ENCODE measurements at places on chromosomes 11 and 22. TPM values are rescaled to one million over a fixed set of nuclear protein-coding genes. Genes with fewer than 3 reads are reported as not detected.
A peak's percentile ranks its signal among the peaks of the same experiment; 100 is the strongest.

DNA sequence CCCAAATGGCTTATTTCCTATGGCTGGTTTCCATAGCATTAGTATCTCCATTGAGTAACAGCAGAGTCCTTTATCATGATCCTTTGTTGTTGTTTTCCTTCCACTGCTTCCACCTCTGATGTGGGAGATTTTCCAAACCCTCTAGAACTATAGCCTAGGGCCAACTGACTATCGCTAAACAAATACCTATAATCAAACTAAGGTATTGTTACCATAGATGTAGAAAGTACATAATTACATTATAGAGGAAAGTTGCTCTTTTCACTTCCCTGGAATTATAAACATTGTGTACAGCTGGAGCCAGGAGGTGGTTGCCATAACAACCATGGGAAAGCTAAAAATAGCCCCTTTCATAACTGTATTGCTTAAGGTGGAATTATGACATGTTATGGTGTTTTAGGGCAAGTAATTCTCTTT lies 47.0 kb upstream of the ALKBH3 start:
- H3K27me3 ChIP-seq = no peaks in the 10 kb centered on the region
- peaks cover 2% of the 10 kb centered on the region for H3K36me3 ChIP-seq
- H3K27ac ChIP-seq = peak overlapping the region; percentile 13
- no peak for DNase-seq

DNA sequence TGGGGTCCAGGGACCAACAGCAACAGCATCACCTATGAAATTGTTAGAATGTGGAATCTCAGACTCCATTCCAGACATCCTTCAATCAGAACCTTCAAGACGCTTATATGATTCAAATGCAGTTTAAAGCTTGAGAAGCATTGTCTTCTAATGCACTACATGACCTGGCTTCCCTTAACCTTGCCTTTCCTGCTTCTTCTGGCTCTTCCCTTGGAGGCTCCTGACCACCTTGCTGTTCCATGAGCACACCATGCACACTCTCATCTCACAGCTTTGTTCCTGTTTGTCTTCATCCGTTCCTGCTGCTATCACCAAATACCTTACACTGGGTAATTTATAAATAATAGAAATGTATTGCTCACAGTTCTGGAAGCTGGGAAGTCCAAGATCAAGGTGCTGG lies 26.1 kb downstream of the ZC3H12C start:
- no peak overlapping the region for H3K4me3 ChIP-seq
- H3K4me1 ChIP-seq = peaks cover 8% of the 10 kb centered on the region
- H3K27me3 ChIP-seq = no peaks in the 10 kb centered on the region
- no peak for DNase-seq
- no peak overlapping the region for H3K27ac ChIP-seq

GRCh38 chr11:77424644-77425043 lies 49.2 kb downstream of the PAK1 start:
- no peaks in the 10 kb centered on the region for H3K4me1 ChIP-seq
- no peak for DNase-seq
- no peak overlapping the region for H3K27ac ChIP-seq
- H3K36me3 ChIP-seq = no peaks in the 10 kb centered on the region
- H3K4me3 ChIP-seq = no peak overlapping the region
- no peaks in the 10 kb centered on the region for H3K27me3 ChIP-seq

- no peaks in the 10 kb centered on the region for H3K36me3 ChIP-seq
- no peaks in the 10 kb centered on the region for H3K27me3 ChIP-seq
- H3K4me1 ChIP-seq = no peaks in the 10 kb centered on the region
- H3K4me3 ChIP-seq = no peak overlapping the region
These were observed 13.0 kb upstream of the UBASH3B start for GRCh38 chr11:122642472-122642922.

DNA sequence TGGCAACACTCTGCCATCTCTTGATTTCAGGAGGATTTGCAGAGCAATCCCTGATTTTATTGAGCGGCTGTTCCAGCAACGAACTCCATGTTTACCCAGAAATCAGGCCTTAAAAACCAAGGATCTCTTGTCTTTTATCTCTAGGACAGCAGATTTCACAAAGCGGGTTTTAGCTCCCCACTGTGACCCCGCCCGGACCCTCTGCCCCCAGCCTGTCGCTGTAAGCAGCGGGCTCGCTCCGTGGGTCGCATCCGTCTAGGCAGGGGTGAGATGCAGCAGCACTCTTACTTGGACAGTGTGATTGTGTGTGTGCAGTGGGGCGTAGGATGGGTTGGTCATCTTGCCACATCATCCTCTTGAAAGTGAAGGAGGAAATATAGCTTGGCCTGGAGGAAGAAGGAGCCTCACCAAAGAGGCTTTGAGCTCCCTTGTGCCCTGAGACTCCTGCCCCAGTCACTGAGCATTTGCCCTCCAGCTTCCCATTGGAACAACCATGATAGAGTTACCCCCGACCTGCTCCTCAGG lies 189.2 kb upstream of the TBCEL start:
- H3K27ac ChIP-seq = no peak overlapping the region
- DNase-seq = no peak

DNA sequence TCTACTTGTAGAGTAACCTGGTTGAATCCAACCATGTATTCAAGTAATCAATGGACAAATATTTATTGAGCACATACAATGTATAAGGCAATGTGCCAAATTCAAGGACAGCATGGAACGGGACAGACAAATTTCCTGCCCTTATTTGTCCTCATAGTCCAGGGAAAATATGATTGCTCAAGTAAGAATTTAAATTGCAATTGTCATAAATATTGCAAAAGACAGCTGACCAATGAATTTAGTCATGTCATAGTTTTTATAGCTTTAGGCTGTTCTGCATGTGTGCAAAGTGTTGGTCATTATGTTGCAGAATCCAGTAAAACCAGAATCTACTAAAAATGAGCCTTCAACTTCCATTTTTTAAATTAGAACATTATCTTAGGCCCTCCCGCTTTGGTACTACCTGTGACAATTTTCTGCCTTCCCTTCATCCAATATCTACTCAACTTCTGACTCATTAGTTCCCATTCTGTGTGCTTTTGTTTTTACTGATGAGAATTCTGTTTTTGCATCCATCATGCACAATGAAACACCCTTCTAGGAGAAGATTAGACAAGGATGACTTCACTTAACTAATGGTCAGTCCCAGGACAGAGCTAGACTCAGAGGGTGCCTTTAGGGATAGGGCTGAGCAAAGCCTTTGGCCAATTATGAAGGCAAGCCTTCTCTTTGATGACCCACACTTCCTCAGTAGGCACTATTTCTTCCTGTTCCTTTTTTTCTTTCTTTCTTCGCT lies 45.8 kb upstream of the FIBIN start:
- no peaks in the 10 kb centered on the region for H3K36me3 ChIP-seq
- peaks cover 18% of the 10 kb centered on the region for H3K4me1 ChIP-seq
- H3K27ac ChIP-seq = peak overlapping the region; percentile 4
- H3K27me3 ChIP-seq = no peaks in the 10 kb centered on the region
- no peak for DNase-seq

Gene RFPL3
- total RNA-seq = not detected

Gene F2
- not detected for total RNA-seq

Gene CRYAB
- total RNA-seq = 72.5 TPM
